ENCODE measurements at places on chromosomes 12 and 14.
A peak's percentile ranks its signal among the peaks of the same experiment; 100 is the strongest.

DNA sequence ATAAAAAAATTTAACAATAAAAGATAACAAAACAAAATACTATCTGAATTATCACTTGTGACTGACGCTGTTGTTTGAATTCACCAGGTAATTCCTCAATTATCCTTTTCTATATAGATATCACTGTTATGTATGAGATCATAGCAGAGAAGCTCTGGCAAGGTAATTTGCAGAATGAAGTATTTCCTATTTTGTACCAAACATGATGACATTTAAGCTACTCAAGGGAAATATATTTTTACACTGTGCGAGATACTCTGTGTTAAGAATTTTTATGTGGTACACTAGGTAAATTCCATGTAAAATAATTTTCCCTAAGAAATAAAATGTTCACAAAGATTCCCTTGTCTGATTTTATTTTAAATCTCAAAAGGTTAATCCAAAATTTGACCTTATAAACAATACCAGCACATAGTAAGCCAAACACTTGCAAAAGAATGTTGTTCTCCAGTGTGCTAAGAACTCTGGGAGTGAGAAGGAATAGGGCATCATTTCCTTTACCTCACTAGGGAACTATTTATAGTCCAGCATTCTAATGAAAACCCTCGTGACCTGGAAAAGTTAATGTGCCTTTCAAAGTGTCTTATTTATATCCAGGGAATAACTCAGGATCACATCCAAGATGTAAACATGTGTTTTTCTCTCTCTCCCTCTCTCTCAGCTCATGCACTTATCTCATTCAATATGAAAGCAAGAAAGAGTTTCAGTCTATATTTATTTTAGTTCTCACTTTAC lies 115.2 kb upstream of the RAP1B start:
- DNase-seq: peak; percentile 36

GRCh38 chr12:105025890-105026289 lies 39.8 kb downstream of the NOPCHAP1 start:
- DNase-seq: peak; percentile 15

GRCh38 chr12:95553197-95553943 lies 2.1 kb upstream of the USP44 start:
- no peak for DNase-seq

DNA sequence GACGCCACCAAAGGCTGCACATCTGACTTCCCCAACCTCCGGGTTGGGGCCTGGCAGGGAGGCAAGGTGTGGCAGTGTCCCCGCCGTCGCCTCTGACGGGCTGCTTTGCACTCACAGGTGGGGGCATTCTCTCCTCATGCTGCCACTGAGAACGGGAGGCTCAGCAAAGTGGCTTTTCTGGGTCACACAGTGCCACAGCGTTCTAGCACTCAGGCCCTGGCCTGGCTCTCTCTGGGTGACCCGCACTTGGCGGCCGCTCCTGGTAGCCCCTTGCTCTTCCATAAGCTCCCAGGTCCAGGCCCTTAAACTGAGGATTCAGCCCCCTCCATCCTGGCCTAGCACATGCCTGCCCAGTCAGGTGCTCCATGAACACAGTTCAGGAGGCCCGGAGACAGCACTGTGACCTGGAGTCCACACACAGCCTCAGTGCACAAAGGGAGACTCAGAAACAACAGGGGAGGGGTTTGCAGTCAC lies 25.2 kb downstream of the SERPINA1 start:
- no peak for DNase-seq

DNA sequence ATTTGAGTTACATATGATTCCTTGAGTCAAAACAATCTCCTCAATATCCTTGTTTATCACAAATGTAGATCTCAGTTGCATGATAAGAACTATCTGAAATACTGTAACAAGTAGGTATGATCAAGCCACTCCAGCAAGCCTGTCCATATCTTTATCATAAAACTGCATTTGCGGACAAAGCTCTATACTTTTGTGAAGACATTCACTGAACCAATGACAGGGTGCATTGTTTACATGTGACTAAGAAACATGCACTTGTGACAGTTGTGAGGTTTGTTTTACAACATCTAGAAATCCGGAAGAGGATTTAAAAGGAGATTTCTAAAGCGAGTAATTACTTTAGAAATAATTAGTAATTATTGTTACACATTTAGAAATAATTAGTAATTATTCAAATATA lies 111.7 kb downstream of the PPP2R5E start:
- no peak for DNase-seq

DNA sequence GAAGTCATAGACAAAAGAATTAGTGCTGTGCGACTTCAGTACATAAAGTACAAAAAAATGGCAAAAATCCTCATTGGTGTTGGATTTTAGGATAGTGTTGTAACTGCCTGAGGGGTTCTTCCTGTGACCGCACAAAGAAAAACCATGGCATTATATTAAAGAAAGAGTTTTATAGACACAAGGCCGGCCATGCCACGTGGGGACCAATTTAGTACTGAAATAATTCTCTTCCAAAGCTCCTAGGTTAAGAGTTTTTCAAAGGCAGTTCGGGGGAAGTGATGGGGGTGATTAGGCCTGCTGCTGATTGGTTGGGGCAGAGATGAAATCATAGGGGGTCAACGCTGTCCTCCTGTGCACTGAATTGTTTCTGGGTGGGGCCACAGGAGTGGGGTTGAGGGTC lies 150.9 kb upstream of the EEA1 start:
- DNase-seq: no peak

- no peak for DNase-seq
These were observed 1.0 kb upstream of the LMO3 start for GRCh38 chr12:16606991-16607390.

DNA sequence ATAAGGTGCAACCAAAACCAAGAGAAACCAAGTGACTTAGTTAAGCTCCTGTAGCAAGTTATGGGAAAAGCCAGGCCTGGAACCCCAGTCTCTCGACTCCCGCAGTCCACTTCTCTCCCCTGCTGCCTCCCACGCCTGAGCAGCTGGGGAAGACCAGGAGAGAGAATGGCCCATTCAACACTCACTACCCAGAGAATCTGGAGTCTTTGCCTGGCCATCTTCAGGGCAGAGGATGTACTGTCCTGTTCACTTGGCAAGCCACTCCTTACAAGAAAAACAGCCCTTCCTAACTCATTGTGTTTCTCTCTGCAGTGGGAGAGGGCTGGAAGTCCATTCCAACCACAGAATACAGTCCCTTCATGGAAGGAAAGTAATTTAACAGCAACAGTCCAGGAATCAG lies 1.8 kb downstream of the PITPNM2 start:
- DNase-seq: no peak

DNA sequence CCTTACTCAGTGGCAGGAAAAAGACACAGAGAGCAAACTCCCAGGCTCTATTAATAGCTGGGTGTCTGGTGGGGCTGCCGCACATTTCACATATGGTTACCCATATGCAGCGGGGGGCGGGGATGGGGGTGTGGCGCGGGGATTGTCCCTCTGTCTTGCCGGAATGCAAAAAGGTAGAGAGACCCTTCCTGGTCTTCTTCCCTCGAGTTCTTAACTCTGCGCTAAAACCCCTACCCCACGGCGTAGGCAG lies 1.7 kb downstream of the PRMT8 start:
- no peak for DNase-seq

GRCh38 chr12:121796855-121797751 lies 3.6 kb upstream of the RHOF start:
- DNase-seq: no peak

DNA sequence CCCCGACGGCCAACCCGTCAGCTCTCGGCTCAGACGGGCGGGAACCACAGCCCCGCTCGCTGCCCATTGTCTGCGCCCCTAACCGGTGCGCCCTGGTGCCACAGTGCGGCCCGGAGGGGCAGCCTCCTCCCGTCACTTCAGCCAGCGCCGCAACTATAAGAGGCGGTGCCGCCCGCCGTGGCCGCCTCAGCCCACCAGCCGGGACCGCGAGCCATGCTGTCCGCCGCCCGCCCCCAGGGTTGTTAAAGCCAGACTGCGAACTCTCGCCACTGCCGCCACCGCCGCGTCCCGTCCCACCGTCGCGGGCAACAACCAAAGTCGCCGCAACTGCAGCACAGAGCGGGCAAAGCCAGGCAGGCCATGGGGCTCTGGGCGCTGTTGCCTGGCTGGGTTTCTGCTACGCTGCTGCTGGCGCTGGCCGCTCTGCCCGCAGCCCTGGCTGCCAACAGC lies at the start of gene WNT1:
WNT1 (plus strand) TSS at position 32 of the 450 bp plus-strand sequence; CDS start at position 361, 329 bp downstream.
- no peak for DNase-seq

GRCh38 chr14:35331605-35332516 lies 39.7 kb downstream of the PSMA6 start:
- no peak for DNase-seq

DNA sequence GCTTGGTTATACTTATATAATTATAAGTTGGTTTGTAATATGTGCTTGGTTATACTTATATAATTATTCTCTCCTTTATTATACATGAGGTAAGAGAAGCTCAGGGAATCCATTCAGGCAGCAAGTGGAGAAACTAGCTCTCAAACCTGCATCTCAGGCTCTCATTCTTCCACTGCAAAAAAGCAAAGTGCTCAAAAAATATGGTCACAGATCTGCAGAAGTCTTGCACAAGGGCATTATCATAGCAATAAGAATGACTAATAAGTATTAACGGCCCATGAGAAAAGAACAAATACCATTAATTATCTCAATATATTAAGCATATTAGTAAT lies 476 bp upstream of the TRAFD1 start:
- DNase-seq: no peak

DNA sequence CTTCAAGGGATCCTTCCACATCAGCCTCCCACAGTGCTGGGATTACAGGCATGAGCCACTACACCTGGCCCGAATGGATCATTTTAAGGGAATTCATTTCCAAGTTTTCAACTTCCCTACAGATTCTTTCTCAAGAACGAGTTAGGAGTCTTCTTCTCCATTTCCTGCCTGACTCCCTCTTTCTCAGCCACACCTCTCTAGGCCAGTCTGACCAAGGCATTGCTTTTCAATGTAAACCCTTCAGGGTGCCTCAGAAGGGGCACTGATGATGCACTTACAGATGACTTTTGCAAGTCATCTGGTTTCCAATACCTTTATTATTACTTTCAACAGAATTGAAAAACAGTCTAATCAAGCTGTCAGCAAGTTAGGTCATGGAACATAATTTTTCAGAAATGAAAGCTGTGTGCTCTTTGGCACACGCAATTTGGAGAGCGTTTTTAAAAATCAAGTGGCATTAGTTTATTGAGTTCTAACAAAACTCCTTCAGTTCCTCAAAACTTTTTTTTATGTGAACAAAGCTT lies 47.2 kb downstream of the SVOP start:
- no peak for DNase-seq

DNA sequence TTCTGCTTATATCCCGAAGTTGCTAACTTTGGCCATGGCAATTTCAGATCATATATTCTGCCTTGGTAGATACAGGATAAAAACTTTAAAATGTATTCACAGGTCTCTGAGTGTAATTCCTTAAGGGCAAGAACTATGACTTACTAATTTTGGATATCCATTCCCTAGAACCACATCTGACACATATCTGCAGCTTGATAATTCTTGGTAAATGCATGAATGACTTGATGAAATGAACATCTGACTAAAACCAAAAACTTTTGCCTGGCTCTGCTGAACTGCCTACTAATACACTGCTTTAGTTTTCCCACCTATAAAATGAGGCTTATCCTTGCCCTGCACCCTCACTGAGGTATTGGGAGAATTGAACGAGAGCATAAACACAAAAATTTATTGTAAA lies 32.2 kb downstream of the SLC25A21 start:
- DNase-seq: no peak

GRCh38 chr14:22545842-22546721 lies 42.9 kb downstream of the DAD1 start:
- peak; percentile 56 for DNase-seq

GRCh38 chr12:10365696-10366405 lies 24.0 kb downstream of the KLRK1 start:
- no peak for DNase-seq

DNA sequence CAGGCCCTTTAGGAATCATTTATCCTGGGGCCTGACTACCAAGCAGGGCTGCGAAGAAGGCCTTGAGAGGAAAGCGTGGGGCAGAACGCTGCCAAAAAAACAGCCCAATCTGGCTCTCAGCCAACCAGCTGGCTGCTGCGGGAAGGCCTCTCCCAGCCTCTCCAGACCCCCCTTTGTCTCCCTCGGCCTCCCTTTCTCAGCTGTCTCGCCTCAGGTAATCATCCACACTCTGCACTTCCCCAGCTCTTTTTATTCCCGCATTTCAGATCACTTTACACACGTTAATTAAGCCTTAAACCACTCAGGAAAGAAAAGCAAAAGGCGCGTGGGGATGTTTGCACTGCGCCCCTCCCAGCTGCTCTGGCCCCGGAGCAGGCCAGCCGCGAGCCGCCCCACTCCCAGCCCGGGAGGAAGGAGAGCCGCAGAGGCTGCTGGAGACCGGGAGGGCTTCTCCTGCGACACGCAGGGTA lies 208.2 kb upstream of the FOXN3 start:
- no peak for DNase-seq

DNA sequence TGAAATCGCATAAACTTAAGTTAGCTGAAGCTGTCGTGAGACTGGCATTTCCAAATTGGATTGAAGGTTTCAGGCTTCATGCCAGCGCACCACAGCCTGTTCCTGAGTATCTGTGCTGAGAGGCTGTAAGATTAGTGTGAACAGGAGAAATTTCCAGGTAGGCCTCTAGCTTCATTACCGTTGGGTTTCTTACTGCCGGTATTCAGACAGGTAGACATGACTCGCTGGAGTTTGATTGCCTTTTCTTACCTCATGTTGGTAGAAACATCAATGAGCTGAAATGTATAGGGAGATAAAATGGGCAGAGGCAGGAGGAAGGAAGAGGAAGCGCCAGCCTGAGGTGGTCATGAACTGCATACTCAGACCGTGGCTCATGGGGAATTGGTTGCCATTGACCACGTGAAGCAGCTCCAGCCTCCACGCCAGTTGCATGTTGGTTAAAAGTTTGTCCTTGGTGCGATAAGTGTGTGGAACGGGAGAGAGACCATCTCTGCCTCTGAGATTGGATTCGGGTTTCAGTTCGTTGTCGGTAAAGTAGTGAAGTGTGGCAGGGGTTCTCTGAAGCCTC lies 42.3 kb upstream of the MMP17 start:
- DNase-seq: no peak

GRCh38 chr14:50967103-50967502 lies 22.8 kb upstream of the PYGL start:
- DNase-seq: peak; percentile 68

GRCh38 chr14:60616461-60616959 lies 32.8 kb downstream of the SIX1 start:
- no peak for DNase-seq

DNA sequence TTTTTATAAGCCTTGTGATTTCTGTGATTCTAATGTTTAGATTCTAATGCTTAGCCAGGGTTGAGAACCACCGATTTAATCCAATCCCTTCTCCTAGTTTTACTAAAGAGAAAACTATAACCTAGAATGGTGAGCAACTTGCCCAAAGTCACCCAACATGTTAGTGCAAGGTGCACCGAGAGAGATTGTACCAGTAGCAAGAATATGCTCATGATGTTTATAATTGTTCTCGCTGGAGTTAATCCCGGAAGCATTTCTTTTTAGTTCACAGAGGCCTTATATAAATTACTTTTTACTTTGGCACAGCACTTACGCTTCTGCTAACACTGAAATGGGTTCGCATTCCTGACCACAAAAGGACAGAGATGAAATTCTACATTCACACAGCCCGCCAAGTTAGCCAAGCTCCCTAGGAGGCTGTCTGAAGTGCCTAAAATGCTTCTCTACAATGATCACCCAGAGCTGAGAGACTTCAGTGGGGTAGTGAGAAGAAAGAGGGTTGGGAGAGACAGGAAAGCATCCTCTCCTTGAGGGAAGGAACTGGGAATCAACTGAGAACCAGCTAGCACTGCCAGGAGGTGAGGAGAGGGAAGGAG lies 579 bp upstream of the BLOC1S1 start:
- no peak for DNase-seq

- no peak for DNase-seq
These were observed 841.5 kb upstream of the FLRT2 start for GRCh38 chr14:84688297-84689025.

Measured in fibroblast of skin of left quadriceps (primary cell).